BJ (cell line): ENCODE measurements at places on chromosomes 11 and 22.

DNA sequence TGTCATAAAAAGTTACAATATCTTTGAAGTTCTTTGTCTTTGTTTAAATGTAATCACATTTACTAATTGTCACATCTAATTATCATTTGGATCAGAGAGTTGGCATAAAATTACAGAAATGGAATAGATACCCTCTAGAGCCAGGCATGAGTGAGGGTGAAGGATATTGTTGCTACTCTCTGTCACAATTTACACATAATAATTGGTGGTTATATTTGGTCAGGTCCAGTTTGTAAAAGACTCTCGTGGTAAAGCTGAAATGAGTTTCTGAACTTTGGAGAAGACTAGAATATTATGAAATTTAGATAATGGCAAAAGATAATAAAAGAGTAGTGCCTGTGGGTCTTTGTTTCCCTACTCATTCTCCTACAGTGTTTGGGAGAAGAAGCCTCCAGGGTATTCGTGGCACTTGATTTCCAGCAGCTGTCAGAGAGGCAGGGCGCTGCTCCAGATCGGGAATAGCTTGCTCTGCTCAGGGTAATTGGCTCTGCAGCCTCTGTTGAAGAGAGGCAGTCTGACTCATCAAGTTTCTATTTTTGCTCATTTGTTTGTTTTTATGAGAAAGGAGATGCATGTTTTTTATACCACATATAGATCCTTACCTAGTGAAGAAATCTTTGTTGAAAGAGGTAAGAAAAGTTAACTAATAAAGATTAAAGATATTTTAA is 349.9 kb downstream of the CNTN5 start:
- no peak for DNase-seq

DNA sequence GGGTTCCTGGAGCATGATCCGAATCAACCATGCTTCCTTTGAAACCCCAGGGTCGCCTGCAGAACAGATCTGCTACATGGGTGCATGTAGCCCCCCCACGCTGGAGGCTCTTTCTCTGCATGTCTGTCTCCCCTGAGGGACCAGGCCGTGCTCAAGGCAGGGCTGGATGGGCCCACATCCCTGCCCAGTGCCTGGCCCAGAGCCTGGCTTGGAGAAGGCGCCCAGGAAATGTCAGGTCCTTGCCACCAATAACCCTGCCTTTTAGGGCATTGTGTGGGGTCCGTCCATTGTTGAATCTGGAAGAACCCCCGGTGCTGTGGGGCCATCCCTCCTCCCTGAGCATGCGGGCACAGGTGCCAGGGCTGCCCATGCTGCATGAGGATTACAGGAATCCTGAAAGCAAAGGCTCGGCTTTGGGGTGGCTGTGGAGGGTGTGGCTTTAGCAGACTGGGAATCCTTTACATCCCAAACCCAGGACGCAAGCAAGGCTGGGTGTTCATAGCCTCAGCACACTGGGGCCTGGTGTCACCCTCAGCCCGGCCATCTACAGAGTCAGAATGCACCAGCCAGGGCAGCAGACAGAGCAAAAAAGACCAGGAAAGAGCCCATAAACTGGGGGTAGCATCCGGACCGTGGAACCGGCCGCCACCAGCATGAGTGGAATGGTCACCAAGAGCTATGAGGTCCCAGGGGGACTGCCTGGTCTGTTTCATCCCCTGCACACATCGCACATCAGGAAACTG is 48.2 kb downstream of the RTL6 start:
- DNase-seq, result no peak

- DNase-seq, result no peak
Measured at GRCh38 chr11:106218106-106218505, 140.6 kb downstream of the AASDHPPT start.

DNA sequence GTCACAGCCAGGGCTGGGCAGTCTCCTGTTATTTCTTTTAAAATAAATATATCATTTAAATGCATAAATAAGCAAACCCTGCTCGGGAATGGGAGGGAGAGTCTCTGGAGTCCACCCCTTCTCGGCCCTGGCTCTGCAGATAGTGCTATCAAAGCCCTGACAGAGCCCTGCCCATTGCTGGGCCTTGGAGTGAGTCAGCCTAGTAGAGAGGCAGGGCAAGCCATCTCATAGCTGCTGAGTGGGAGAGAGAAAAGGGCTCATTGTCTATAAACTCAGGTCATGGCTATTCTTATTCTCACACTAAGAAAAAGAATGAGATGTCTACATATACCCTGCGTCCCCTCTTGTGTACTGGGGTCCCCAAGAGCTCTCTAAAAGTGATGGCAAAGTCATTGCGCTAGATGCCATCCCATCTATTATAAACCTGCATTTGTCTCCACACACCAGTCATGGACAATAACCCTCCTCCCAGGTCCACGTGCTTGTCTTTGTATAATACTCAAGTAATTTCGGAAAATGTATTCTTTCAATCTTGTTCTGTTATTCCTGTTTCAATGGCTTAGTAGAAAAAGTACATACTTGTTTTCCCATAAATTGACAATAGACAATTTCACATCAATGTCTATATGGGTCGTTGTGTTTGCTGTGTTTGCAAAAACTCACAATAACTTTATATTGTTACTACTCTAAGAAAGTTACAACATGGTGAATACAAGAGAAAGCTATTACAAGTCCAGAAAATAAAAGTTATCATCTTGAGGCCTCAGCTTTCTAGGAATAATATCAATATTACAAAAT is 13.4 kb downstream of the OR51B4 start:
- no peak for DNase-seq

- DNase-seq, result no peak
Measured at GRCh38 chr11:96338910-96339705, 3.9 kb downstream of the MAML2 start.

- no peak for DNase-seq
Measured at GRCh38 chr22:37278261-37278660, 4.0 kb upstream of the CYTH4 start.

DNA sequence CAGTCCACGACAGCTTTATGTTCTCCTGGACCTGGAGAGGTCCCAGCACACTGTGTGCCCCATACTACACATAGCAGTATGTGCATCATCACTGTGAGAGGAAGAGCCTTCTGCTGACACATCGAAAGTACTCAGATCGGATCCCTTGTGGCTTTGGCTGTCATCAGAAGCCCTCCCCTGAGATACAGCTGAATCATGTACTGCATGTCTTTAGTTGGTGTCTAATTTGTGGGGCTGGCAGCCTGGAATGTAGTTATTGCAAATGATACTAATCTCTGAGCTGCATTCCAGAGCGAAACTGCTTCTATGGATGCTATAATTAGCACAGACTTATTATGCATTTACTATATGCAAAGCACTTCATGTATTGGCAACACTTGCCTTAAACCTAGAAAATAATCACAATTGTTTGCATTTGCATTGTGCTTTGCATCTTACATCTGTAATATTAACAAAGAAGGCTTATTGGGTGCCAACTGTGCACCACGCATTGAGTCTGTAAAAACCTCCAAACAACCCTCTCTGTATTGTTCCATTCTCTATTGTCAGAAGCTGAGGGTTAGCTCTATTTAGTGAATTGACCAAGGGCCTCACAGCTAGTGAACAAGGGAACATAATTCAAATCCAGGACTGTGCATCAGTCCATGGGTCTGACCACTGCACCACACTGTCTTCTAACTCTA is 89.2 kb upstream of the CRTAM start:
- peak; percentile 67 for DNase-seq
